Hepatic stellate cell (primary cell): ENCODE measurements at places on chromosomes 11 and 22.

DNA sequence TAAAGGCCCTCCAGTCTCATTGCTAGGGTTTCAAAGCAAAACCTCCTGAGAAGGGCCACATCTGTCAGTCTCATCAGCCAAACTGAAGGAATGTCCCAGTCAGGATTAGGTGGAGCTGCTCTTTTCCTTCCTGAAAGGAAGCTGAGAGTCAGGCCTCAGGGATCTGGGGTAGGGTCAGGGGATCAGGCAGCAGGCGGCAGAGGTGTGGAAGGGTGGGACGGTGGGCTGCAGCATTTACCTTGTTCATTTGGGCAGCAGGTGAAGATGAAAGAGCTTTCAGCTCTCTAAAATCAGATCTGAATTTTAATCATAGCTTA is 17.8 kb downstream of the CD82 start:
- no peak for DNase-seq

GRCh38 chr22:35576671-35577070 is 36.0 kb downstream of the RASD2 start:
- no peak for DNase-seq

DNA sequence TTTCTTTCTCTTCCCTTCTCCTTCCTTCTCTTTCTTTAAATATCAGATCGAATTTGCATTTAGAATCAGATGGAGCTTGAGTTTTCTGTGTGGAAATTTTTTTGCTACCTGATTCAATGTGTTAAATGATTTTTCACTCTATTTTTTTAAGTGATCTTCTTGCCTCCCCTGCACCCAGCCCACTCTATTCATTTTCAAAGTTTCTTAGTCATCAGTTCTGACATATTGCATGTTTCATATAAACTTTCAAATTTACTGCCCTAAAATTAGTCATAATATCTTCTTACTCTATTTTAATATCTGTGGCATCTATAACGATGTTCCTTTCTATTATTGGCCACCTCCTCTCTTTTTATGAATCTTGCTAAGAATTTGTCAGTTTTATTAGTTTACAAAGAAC is 69.1 kb downstream of the MTNR1B start:
- no peak for DNase-seq

DNA sequence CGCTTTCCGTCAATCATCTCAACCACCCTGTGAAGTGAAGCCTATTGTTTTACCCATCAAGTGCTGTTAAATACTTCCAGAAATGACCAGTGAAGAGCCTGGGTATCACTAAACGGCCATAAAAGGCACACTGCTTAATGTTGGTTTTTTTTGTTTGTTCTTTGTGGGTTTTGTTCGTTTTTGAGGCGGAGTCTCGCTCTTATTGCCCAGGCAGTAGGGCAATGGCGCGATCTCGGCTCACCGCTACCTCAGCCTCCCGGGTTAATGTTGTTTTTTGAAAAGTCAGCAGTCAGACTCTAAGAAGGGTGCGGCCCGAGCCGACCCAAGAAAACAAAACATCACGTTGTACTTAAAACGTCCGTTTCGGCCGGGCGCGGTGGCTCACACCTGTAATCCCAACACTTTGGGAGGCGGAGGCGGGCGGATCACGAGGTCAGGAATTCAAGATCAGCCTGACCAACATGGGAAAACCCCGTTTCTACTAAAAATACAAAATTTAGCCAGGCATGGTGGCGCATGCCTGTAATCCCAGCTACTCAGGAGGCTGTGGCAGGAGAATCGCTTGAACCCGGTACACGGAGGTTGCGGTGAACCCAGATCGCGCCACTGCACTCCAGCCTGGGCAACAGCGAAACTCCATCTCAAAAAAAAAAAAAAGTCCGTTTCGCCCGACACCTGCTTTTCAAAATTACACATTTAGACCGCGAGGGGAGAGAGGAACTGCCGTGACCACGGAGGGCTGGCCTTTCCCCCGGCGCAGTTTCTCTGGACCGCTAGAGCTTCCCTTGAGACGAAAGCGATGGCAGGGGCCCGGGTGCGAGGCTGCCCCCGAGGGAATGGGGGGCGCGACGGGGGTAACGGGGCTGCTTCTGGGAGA is 714 bp downstream of the CD59 start:
- no peak for DNase-seq

DNA sequence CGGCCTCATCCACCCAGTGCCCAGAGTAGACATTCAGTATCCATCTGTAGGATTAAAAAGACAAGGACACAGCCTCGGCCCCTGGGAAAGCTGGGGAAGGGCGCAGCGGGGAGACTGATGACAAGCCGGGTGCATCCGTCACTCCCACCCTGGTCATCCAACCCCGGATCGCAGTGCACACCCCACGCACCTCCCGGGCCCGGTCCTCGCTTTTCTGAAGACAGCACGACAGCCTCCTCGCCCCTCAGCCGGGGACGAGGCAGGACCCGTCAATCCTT is 1.1 kb downstream of the FCHSD2 start:
- DNase-seq: peak; percentile 41

DNA sequence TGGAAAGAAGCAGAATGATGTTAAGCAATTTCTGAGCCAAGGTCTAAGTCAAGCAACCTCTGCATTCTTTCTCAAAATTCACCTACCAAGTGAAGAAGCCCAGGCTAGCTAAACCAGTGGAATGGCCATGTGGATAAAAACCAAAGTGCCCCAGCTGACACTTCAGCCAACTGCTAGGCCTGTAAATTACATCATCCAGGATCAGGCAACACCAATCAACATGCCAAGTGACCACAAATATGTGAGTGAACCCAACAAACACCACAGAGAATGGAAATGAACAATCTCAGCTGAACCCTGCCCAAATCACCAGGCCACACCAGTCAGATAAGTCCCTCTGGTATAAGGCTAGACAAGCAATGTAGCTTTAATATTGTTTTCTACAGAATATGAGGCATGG is 25.1 kb upstream of the FJX1 start:
- DNase-seq: peak; percentile 74

DNA sequence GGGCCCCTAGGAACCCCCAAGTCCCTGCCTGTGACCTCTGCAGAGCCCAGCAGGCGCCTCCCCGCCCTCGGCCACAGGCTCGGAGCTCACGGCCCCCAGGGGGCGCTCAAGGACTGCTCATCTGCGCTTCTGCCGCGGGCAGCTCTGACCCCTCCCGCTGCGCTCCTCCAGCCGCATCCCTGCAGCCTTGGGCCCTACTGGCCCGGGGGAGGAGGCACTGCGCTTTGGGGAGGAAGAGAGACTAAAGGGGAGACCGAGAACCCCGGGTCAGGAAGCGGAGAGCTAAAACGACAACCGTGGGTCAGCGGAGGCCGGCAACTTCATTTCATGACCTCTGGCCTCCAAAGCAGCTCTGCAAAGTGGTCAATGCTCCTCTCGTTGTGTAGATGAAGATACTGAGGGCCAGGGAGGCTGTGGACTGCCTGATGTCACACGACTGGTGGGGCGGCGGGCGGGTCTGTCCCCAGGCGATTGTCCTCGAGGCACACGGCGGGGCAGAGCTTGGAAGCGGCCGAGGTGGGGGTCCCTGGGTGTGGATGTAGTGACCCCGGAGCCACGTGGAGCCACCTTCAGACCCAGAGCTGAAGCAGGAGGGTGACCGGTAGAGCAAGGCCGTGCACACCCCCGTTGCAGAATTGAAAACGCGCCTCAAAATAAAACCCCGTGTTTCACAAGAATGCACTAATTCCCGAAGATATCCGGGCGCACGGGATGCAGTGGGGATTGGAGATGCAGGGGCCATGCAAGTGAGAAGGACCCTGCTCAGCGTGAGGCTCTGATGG is 2.7 kb upstream of the KRTAP5-6 start:
- peak; percentile 91 for DNase-seq

DNA sequence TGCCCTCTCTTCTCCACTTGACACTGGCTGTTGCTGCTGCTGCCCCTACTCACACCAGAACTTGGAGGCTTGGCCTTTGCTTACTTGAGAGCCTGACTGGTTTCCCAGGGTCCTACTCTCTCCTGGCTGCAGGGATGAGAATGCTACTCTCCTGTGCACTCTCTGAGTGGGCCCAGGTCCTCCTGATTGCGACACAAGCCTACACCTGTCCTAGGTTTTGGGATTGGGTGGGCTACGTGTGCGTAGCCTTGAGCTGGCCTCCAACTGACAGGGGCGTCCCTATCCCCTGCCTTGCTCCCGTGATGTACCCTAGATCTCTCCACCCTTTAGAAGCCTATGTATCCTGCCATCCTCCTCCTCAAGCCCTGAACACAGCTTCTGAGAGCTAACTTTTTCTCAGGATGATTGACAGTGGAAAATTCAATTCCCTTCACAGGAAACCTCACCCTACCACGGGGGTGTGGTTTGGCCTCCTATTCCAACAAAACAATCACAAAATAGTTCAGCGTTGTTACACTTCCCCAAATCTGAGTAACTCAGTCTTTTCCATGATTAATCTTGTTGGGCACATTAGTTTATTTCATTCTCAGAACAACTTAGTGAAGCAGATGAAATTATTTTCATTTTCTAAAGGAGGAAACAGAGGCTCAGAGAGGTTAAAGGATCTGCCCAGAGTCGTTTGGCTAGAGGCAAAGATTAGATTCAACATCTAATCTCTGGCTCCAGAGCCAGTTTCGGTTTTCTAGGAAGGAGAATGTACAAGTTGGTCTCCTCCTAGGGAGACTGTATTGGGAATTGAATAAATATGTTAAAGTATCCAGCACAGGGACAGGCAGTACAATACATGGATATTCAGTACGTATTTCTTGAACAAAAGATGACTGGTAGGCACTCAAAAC is 17.6 kb upstream of the AMOTL1 start:
- no peak for DNase-seq

DNA sequence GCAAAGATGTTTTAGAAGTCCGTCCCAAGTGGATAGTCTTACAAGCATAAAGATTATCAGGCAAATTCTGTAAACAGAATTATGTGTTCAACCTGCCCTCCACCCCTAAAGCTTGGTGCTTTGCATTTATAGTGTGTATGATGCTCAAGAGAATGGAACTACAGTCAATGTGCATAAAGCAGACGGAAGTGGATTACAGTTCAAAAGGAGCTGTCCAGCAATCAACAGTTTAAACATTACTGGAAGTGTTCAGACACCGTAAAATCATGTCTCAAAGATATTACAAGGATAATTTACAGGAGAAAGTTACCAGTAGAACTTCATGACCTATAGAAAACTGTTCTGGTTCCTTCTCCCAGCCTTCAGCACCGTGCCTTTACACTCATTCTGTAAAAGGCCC is 1.0 kb downstream of the RIC3 start:
- no peak for DNase-seq

- no peak for DNase-seq
These were observed 17.7 kb upstream of the RASSF10 start for GRCh38 chr11:12991426-12991825.

GRCh38 chr11:128686745-128687177 is 7.1 kb upstream of the FLI1 start:
- DNase-seq: peak; percentile 69

GRCh38 chr11:131095511-131096185 is 179.4 kb upstream of the SNX19 start:
- no peak for DNase-seq

DNA sequence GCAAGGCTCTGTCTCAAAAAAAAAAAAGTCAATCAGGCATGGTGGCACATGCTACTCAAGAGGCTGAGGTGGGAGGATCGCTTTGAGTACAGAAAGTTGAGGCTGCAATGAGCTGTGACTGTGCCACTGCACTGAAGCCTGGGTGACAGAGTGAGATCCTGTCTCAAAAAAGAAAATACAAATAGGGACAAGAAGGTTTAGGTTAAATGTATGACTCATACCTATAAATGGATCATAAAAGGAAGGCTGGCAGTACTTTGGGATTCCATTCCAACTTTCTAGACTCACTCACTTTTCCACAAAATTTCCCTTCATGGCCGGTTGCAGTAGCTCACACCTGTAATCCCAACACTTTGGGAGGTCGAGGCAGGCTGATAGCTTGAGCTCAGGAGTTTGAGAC is 25.6 kb upstream of the OSBP start:
- DNase-seq: no peak

DNA sequence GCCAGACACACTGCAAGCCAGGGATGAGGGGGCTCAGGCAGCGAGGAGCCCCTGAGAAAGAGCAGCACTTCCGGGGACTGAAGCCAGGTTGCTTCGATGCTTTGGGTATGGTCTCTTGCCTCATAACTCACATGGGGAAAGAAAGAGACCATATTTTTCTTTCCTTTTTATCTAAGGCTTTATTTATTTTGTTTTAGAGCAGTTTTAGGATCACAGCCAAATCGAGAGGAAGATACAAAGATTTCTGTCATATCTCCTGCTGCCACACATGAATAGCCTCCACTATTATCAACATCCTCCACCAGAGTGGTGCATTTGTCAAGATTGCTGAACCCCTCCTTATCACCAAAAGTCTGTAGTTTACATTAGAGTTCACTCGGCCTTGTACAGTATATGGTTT is 24.3 kb upstream of the ADSL start:
- DNase-seq: no peak

DNA sequence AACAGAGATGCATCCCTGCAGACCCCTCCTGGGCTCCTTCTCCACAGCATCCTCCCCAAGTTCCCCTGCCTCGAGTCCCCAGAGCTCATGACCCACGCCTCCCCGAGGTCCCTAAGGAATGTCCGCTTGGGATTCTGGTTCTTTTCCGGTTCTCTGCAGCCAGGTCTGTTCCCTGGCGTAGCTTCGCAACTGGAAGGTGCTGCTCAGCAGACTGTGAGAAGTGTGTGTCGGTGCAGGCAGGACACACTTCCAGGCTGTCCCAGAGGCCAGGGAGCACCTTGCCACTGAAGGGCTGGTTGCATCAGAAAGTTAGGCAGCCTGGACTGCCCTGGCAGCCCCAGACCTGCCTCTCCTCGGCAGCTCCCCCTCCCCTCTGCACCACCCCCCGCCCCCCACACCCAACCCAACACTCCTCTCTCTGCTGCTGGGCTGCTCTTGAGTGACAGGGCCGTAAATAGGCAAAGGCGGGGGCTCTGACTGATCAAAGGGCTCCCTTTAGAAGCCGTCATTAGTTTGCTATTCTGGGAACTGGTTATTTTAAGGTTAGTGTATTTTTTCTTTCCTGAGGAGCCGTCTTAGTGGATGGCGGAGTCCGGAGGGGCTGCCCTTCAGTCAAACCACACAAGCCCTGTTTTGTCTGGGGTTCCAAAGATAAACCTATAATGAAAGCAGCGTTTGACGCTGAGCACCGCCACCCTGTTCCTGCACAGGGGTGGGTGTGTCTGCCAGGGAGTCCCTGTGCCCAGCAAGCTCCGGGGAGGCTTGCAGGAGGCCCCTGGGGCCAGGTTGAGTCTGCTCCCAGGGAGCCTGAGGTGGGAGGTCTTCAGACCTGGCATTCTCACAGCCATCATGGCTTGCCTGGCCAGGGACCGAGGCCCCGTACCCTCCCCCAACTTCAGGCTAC is 88.6 kb upstream of the KCNQ1OT1 start:
- DNase-seq: no peak

DNA sequence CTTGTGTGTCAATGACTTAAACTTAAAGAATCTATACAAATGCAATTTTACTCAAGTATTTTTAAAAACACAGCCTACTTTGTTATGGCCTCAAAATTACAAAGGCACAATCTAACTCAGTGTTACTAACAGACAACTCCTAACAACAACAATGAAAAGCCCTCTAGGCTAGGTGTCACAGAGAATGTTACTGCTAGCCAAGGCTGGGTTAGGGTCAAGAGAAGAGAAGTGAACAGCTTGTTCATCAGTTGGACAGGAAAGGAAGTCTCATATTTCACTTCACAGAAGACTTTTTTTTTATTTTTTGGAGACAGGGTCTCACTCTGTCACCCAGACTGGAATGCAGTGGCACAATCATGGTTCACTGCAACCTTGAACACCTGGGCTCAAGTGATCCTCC is 26.0 kb downstream of the CLDN25 start:
- DNase-seq: no peak

- peak; percentile 79 for DNase-seq
These were observed 6.7 kb downstream of the ZC3H7B start for GRCh38 chr22:41308054-41308453.

- DNase-seq: peak; percentile 82
These were observed 23.9 kb upstream of the TCF20 start for GRCh38 chr22:42294034-42294985.
